Nucleus accumbens (tissue), 56 donors: ENCODE measurements at places on chromosomes 7 and 10.

DNA sequence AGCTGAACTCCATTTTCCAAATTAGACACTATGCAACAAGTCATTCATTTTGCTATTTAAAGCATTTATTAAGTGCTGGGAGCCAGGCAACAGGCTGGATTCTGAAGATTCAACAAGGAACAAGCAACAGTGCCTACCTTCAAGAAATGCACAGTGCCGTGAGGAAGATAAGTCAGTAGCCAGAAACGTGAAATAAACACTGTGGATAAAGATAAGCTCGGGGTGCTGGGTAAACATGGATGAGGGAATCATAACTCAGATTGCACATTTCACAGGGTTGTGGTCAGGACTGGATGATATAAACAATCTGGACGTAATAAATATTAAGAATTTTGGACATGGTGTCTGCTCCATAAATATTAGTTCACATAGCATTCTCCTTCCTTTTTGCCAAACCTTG lies 259.3 kb downstream of the SFMBT2 start:
- no peak for DNase-seq

GRCh38 chr7:8871716-8872115 lies 438.3 kb downstream of the NXPH1 start:
- no peak for DNase-seq

DNA sequence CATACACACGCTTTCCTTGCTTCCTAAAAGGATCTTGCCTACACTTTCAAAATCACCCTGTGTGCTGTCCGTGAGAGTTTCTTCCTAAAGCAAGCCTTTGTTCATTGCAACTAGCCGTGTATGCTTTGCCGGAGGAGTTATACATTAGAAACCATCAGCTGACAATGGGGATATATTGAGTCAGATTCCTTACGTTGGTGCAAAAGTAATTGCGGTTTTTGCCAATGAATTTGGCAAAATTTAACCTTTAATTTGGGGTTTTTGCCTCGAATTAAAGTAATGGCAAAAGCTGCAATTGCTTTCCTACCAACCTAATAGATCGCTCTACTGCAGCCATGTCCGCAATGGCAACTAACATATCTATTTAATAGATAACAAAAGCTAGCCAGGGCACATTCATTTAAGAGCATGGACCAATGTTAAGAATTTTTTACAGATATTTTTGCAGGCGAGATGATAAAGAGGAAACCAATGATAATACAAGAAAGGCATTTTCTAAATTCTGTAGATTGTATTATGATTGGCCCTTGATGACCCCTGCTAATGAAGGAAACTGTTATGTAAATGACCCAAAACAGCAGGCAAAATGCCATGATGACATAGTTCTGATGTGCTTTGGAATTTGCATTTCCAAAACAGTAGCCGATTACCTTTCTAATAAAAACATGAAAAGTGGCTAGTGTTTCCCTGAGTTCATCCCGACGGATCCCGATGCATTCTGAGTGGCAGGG lies 184.8 kb upstream of the NRP1 start:
- no peak for DNase-seq

GRCh38 chr7:65938336-65938895 lies 43.6 kb downstream of the GUSB start:
- DNase-seq = no peak

- no peak for DNase-seq
These were observed 8.0 kb downstream of the PWWP2B start for GRCh38 chr10:132404911-132405462.
